Activated CD4-positive, CD25-positive, alpha-beta regulatory T cell treated with anti-CD3 and anti-CD28 coated beads, Interleukin-2, amount 50 U/mL, for 72 hours (primary cell): ENCODE measurements at places on chromosomes 7 and 10.
A peak's percentile ranks its signal among the peaks of the same experiment; 100 is the strongest.

DNA sequence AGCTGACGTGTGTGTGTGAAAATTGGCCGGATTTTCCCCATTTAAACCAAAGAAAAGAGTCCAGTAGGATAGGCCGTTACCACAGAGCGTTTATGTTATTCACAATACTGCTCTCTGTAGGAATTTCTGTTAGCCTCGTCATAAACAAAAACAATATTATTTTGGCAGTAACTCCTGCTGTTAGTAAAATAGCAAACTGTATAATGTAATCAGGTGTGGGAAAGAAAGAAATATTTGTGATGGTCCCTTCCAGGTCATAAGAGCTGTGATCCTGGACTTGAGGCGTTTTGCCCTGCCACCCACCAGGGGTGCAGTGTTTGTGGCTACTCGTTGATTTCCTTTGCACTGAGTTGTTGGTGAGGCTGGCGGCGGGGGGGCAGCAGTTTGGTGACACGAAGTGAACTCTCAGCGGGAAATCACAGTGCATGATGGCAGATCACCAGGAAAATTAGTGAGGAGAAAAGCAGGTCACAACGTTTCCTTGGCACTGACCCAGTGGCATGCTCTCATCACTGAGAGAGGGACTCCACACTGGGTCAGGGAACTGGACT is 2.8 kb downstream of the EEPD1 start:
- DNase-seq: no peak

DNA sequence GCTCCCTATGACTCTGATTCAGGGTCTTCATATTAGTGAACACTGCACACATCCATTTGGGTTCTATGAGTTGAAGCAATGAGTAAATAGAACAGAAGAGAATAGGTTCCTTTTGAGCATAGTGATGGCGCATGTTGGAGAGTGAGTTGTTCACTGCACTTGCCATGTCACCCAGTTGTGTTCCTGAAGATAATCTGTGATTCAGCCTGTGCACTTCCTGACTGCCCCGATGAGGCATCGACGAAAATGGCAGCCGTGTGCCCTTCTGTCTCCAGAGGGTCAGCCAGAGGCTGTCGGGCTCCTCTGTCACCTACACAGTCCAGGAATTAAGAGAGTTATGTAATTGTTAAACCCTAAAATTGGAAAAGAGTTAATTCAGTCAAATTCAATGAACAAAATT is 94.7 kb downstream of the GALNT11 start:
- DNase-seq: no peak

GRCh38 chr10:22442063-22442462 is 96.8 kb downstream of the SPAG6 start:
- DNase-seq: no peak

GRCh38 chr7:119931230-119931824 is 341.6 kb upstream of the KCND2 start:
- no peak for DNase-seq

GRCh38 chr7:78576236-78576635 is 777.7 kb downstream of the PHTF2 start:
- no peak for DNase-seq

DNA sequence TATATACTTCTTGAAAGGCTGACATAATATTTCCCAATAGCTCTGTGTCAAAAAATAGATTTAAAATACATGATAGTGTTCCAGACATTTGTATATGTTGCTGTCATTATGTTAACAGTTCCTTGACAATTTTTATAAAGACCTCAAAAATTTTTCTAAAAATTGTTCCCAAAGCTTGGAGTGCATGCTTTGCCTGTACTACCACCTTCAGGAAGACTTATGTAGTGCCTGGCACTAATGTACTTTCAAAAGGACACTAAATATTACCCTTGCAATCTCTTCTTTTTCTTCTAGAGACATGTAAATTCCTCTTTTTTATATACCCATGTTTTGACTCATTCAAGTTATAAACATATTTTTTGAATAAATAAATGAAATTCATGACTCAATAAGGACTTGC is 48.0 kb upstream of the SP8 start:
- no peak for DNase-seq

- no peak for DNase-seq
These were observed 141.6 kb downstream of the SND1 start for GRCh38 chr7:127793582-127793981.

DNA sequence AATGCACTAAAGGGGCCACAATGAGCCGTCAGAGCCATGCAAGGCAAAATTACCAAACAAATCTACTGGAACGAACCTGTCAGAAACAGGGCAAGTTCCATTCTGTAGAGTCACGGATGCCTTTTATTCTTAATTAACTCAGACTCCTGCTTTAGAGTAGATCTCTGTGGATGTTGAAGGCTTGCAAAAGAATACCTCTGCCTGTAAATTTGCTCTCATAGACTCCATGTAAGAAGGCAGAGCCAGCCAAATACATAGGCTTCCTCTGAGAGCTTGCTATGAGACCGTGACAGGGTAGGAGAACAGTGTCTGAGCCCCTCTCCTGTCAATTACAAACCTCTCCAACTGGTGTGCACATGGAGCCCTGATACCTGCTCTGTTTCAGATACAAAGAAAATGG is 787.9 kb upstream of the POM121L12 start:
- DNase-seq: no peak

- DNase-seq: no peak
These were observed 4.1 kb downstream of the AQP1 start for GRCh38 chr7:30915751-30916150.

DNA sequence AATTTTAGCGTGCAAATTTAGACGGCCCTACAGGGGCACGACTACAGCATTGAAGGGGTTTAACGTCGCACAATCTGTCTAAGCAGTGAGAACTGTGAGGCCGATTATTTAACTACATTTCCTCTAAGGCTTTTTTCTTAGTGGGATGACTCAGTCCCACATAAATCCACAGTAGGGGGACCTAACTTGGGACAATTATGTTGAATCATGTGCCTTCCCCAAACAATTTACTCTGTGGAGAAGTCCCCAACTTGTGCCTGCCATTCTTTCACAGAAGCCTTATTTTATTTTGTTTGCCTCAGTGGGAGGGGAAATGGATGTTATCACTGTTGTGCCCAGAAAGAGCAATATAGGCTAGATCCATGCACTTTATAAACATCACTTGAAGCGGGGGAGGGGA is 80.3 kb upstream of the CDCA7L start:
- DNase-seq: no peak

DNA sequence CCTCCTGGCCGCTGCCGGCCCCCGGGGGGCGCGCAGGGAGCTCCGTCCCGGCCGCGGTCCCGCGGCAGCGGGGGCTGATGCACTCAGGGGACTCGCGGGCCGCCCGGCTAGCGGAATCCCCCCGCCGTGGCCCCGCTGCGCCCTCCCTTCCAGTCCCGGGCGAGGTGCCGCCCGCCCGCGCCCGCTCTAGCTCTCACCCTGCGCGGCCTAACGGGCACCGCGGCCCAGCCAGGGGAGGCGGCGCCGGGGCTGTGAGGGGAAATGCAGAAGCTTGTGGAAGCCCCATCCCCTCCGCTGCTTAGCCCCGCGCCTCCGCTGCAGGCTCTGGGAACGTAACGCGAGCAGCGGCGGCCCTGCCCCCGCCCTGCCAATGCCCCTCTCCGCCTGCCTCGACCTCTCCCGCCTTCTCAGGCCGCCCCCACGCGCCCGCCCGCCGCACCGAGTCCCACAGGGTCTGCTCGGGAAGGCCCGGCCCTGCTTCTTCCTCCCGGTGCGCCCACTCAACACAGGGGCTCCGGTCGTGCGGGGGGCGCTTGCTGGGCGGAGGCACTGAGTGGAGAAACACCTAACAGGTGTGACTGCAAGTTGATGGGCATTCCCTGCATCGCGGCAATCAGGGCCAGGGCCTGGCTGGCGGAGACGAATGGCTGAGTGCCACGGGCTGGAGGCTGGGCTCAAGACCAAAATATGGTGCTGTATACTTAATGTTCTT is 384 bp upstream of the TMEM229A start:
- no peak for DNase-seq

- no peak for DNase-seq
These were observed 739.7 kb downstream of the AUTS2 start for GRCh38 chr7:70338015-70338414.

DNA sequence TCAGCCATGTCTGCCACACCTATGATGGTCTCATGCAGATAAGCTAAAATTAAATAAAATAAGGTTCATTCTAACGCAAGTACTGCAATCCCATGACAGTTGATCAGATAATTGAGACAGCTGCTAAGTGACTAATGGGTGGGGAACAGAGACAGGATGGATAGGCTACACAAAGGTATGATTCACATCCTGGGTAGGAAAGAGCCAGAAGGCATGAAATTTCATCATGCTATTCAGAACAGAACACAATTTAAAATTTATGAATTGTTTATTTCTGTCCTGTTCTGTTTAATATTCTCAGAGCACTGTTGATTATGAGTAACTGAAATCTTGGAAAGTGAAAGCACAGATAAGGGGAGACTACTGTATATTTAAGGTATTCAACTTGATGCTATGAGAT is 381.8 kb upstream of the SORCS1 start:
- no peak for DNase-seq

DNA sequence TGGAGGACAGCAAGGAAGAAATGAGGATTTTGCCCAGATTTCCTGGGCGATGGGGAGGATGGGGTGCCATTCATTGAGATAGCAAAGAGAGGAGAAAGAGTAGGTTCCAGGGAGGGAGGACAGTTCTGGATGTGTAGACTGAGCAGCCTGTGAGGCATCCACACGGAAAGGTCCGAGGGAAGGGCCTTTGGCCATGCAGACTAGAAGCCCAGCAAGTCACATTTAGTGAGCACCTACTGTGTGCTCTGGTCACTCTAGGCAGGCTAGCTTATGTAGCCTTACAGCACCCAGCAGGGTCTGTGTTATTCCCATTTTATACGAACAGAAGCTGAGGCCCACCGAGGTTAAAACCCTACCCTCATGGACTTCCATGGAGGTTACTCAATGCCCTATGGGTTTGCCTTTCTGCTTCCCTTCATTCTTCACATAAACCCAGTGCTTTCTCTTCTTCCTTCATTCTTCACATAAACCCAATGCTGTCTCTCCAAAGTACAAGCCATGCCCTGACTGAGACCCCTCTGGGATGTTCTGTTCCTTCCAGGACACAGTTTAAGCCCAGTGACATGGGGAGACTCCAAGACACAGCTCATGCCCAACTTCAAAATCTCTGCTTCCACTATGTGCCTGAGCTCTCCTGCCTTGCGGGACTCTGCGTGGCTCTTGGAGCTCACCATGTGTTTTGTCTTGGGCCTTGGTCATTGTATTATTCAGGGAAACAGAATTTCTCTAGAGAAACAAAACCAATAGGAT is 13.7 kb downstream of the IL2RA start:
- no peak for DNase-seq

DNA sequence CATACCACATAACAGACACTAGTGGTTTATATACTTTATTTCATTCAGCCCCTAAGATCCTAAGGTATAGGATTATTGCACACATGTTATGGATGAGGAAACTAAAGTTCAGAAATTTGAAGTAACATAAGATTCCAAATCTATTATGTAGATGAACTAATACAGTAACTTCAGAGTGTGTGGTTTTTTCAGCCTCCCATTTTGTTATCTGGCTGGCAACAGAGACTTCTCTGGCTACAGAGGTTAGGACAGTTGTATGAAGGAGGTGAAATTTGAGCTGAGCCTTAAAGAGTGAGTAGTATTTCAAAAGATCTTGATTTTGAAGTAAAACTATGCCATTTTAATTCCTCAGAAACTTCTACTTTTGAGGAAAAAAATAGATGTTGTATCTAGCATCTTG is 125.4 kb downstream of the MAPK8 start:
- no peak for DNase-seq

DNA sequence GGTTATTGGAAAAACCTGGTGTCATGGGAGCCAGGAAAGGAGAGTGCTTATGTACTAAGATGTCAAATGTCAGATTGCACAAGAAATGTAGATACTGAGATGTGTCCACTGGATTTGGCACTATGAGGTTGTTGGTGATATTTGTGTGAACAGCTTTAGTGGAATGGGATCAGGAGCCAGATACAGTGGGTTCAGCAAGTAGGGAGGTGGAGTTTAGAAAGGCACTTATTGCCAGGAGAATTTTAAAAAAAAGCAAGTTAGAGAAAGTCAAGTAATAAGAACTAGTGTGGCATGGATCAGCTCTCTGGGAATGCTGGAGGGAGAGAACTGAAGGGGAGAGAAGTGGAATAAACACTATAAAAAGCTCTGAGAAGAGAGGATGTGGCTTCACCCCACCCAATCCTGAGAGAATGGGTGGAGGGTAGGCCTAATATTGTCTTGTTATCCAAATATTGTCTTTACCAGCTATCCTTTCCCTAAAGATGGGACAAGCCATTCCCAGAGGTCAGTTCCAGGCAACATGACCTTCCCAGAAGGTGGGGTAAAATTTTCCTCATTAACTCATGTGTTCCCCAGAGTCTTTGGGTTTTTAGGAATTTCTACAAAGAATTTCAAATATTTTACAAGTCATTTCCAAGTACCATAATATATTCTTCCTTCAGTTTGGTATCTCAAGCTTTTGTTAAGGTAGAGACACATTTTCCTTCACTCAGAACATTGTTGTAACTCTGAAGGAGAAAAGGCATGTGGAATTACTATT is 42.3 kb downstream of the ENTPD1 start:
- no peak for DNase-seq

- no peak for DNase-seq
These were observed 96.1 kb upstream of the CDK6 start for GRCh38 chr7:92932450-92932849.

GRCh38 chr7:25968205-25968993 is 183.6 kb upstream of the NFE2L3 start:
- DNase-seq: peak; percentile 75

- DNase-seq: no peak
These were observed 17.4 kb upstream of the TSPAN33 start for GRCh38 chr7:129127154-129127553.

GRCh38 chr7:50284296-50284695 is 20.2 kb upstream of the IKZF1 start:
- no peak for DNase-seq
